ENCODE measurements at places on chromosomes 2 and 18.

GRCh38 chr2:228509021-228509420 lies 327.5 kb upstream of the SPHKAP start:
- DNase-seq: no peak

GRCh38 chr18:36633961-36634412 lies 194.8 kb downstream of the TPGS2 start:
- DNase-seq: no peak

GRCh38 chr2:8022908-8023640 lies 658.8 kb upstream of the ID2 start:
- peak; percentile 77 for DNase-seq

- peak; percentile 60 for DNase-seq
Observed at GRCh38 chr2:168758970-168759820, 43.2 kb upstream of the NOSTRIN start.

- DNase-seq: no peak
Observed at GRCh38 chr2:119760956-119761275, 1.2 kb downstream of the PTPN4 start.

DNA sequence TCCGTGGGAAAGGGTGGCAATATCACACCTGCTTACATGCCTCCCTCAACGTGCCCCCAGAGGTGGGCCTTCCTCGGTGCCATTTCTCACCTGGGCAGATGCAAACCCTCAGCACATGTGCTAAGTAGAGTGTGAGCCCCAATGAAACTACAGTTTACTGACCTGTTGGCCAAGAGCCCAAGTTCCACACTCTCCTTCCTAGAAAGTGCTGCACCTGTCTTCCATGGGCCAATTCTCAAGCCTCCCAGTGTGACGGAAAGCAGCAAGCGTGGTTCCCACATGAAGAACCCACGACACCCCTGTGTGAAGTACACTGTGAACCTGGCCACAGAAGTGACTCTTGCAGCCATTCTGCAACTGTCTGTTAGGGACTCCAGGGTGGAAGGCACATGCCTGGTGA lies 73.7 kb downstream of the UXS1 start:
- no peak for DNase-seq

DNA sequence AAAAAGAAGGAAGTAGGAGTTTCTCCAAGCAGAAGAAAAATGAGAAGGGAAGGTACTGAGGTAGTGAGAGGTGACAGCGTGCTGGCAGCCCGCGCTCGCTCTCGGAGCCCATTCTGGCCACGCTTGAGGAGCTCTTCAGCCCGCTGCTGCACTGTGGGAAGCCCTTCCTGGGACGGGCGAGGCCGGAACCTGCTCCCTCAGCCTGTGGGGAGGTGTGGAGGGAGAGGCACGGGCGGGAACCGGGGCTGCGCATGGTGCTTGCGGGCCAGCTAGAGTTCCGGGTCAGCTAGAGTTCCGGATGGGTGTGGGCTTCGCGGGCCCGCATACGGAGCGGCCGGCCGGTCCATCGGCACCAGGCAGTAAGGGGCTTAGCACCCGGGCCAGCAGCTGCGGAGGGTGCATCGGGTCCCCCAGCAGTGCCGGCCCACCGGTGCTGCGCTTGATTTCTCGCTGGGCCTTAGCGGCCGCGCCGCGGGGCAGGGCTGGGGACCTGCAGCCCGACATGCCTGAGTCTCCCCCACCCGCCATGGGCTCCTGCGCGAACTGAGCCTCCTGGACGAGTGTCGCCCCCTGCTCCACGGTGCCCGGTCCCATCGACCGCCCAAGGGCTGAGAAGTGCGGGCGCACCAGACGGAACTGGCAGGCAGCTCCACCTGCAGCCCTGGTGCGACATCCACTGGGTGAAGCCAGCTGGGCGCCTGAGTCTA lies 11.1 kb upstream of the CYS1 start:
- DNase-seq: peak; percentile 67

DNA sequence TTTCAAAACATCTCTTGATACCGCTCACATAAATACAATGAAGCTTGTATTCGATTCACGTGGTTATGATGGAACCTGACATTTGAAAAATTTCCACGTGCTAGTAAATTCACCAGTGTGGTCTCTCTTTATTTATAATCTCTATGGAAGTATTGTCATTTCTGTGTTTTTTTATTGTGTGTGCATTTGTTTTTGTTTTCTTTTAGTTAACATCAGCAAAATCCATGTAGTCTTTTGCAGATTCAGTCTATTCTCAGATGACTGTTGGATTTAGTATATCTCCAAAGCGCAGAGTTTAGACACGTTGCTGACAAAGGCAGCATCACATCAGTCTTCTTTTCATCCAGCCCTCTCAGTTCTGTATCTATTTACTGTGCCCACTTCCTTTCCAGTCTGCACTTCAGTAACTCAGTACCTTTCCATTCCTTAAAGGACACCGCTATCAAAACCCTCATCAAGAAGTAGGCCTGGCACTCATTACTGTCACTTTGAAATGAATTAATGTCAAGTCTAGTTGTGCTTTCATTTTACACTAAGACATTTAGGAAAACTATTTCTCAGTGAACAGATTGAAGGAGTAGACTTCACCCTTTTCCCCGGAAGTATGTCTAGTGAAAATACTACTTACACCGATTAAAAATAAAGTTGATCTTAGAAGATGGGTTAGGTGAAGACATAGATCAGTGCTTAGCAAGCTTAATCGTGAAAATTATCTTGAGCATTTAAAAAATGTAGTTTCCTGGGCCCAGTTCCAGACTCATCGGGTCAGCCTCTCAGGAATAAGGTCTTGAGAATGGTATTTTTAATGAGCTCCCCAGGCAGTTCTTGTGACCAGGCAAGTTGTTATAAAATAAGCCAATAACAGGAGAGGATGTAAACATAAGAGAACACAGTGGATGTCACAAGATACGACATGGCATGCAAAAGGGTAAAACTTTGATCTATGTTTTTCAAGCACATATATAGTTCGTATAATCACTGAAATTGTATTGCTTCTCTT lies 506.8 kb upstream of the ZEB2 start:
- no peak for DNase-seq

GRCh38 chr2:191927991-191928390 lies 81.1 kb upstream of the CAVIN2 start:
- DNase-seq: no peak

- DNase-seq: peak; percentile 37
Observed at GRCh38 chr18:62939926-62940325, 224.6 kb downstream of the PHLPP1 start.

DNA sequence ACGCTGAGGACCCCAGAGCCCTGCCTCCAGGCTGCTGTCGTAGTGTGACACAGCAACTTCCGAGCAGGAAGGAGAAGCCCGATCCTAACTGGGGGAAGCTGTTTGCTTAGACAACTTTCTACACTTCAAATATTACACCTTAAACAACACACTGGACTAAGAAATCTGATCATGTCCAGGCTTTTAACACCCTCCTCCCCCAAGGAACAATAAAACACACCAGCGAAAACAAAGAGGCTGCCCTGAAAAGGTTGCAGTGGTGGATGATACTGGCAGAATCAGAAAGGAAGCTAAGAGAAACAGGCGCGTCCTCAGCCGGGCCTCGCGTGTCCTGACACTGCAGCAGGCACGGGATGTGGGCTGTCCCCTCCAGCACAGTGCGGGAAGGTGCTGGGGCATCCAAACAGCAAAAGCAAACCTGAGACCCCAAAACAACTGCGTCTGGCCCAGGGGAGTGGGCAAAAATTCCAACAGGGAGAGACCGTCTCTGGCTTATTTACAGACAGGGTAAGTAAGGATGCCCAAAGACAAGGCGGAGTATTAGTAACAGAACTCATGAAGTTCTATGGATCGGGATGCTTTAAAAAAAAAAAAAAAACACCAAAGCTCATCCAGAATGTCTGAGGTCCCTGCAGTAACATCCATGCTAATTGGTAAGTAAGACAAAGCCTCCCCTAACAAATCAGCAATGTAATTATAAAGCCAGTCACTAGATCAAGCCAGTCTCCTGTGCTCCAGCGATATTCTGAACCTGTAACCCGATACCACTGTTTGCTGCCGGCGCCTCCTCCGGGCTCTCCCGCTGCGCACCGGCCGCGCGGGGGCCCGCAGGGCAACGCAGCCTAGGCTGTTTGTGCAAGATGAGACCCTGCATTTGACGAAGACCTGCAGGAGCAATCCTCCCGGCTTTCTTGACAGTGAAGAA lies 9.0 kb downstream of the SERTAD2 start:
- DNase-seq: peak; percentile 94

DNA sequence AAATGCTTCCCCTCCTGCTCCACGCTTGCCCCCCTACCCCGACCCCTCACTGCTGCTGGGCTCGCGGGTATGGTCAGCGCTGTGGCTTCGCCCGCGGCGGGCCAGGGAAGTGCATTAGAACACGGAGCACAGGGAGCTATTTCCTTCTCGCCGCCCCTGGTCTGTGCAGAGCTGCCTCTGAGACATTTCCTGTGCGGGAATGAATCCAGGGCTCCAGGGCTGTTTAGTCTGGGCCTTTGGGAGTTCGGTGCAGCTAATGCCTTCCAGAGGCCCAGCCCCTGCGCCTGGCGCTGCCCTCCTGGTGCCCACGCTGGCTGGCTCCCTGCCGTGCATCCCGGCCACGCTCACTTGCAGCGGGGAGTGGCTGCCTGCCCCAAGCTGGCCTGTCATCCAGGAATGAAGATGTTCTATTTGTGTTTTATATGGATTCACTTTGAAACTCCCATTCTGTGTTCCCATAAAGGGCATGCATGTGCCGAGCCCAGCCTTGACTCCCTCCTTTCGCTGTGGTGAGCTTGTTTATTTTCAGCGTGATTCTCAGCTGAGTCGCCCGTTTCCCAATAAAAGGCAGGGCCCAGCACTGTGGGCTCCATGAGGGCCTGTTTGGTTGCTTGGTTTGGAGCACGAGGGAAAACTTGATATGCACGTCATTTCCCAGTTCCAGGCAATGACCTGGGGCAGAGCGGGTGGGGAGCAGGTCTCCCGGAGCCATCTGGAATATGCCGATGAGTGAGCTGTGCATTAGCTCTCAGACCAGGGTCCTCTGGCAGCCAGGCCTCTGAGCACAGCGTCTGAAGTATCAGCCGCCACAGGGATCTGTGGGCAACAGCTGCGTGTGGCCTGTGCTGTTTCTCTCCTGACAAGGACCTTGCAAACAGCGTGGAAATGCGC lies 42.7 kb downstream of the SH3RF3 start:
- DNase-seq: no peak

DNA sequence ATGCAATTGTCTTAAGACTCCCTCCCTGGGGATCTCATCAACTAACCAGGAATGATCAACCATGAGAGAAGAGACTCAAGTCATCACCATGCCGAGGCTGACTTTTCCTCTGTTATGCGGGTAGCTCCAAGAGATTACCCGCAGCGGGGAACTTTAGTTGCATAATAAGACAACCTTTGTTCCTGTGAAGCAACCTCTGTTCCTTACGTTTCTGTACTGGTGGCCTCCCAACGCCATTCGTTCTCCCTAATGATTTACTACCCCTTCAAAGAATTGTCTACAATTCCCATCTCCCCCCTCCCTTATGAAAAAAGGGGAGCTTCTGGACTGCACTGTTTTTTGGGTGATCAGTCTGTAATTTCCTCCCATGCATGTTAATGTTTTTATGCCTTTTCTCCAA lies 66.1 kb upstream of the LRPPRC start:
- no peak for DNase-seq

DNA sequence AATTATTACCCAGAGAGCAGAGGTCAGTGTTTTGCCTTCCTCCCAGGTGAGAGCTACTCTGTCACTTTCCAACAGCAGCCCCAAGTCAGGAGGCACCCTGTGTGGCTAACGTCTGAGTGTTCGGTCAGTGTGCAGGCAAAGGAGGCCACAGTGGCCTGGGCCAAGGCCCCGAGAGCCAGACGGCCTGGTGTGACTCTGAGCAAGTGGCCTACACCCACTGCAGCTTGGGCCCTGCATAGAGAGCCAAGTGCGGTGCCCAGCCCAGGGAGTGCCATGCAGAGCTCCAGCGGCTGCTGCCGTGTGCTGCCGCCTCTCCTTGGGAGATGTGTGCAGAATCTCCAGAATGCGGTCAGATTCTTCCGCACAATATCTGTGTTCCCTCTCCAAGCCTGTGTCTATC lies 70.4 kb downstream of the GNAL start:
- no peak for DNase-seq
